NCI-H226 (cell line): ENCODE measurements at places on chromosomes 6 and 20.

- DNase-seq = no peak
These were observed 311.6 kb downstream of the MMUT start for GRCh38 chr6:49151461-49151860.

- DNase-seq = no peak
These were observed 56.9 kb downstream of the PREX1 start for GRCh38 chr20:48770700-48771442.

GRCh38 chr6:133741375-133741861 lies 147.5 kb upstream of the TCF21 start:
- no peak for DNase-seq

- DNase-seq = peak; percentile 93
These were observed 54.1 kb downstream of the FGD2 start for GRCh38 chr6:37059344-37060194.

- no peak for DNase-seq
These were observed 36.7 kb upstream of the CCN6 start for GRCh38 chr6:112017169-112017568.
